ENCODE measurements at places on chromosomes 13 and 19.
A peak's percentile ranks its signal among the peaks of the same experiment; 100 is the strongest.

- no peak for DNase-seq
Observed at GRCh38 chr19:54302257-54302656, 10.7 kb downstream of the LILRA5 start.

DNA sequence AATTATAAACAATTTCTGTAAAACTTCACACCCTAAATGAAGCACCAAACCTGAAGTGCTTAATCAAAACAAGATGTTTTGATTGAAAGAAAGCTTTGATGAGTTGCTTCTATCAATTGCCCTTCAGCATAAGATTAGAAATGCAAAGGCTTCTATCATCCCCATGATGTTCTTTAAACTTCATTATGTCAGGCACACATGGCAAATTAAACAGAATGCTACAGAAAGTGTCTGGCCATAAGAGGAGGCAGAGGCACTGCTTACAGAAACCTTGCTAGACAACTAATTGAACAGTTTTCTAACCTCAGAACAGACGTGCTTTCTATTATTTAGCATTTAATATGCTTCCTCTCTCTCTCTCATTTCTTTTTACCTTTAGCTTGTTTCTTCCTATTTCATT lies 228.1 kb downstream of the DCLK1 start:
- no peak for DNase-seq

DNA sequence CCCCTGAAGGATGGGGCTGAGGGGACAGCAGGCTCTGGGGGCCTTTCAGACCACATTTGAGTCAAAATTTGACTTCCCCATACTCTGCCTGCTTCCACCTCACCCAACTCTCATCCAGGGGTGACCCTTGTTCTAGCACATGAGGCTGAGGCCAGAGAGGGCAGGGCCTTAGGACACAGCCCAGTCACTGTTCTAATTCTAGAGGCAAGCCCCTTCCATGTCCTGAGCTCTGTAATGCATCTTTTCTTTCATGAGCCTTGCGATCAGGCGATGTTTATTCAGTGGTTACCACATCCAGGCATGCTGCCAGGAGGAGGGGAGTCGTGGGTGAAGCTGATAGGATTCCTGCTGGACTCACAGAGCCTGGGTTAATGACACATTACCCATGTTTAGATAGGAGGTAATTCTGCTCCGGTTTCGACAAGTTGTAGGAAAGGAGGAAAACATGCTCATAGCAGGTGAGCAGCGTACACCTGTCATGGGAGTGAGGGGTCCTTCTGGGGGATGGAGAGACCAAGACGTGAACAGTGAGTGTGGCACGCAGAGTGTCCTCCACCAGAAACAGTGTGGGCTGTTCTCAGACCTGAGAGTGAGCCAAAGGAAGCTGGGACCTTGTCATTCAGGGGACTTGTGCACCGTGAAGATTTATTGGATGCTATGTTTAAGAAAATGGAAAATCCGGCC lies 9.3 kb downstream of the RPS9 start:
- peak; percentile 57 for DNase-seq

DNA sequence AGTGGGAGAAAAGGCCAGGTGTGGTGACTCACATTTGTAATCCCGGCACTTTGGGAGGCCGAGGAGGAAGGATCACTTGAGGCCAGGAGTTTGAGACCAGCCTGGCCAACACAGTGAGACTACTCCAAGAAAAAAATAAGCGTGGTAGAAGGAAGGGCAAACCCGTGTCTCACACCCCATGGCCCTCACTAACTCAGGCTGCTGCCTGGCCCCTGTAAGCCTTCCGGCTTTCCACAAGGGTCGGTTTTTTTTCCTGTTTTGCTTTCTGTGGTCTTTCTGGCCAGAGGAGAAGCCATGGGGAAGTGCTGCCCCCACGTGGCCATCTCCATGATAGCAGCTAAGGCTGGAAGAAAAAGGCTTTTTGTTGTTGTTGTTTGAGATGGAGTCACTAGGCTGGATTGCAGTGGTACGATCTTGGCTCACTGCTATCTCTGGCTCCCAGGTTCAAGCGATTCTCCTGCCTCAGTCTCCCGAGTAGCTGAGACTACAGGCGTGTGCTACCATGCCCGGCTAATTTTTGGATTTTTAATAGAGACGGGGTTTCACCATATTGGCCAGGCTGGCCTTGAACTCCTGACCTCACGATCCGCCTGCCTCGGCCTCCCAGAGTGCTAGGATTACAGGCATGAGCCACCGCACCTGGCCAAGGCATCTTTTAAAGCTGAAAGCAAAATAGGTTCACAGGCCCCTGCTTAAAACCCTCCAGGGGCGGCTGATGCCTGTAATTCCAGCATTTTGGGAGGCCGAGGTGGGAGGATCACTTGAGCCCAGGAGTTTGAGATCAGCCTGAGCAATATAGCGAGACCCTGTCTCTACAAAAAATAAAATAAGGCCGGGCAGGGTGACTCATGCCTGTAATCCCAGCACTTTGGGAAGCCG lies 7.5 kb upstream of the ARHGEF18 start:
- DNase-seq = peak; percentile 94

DNA sequence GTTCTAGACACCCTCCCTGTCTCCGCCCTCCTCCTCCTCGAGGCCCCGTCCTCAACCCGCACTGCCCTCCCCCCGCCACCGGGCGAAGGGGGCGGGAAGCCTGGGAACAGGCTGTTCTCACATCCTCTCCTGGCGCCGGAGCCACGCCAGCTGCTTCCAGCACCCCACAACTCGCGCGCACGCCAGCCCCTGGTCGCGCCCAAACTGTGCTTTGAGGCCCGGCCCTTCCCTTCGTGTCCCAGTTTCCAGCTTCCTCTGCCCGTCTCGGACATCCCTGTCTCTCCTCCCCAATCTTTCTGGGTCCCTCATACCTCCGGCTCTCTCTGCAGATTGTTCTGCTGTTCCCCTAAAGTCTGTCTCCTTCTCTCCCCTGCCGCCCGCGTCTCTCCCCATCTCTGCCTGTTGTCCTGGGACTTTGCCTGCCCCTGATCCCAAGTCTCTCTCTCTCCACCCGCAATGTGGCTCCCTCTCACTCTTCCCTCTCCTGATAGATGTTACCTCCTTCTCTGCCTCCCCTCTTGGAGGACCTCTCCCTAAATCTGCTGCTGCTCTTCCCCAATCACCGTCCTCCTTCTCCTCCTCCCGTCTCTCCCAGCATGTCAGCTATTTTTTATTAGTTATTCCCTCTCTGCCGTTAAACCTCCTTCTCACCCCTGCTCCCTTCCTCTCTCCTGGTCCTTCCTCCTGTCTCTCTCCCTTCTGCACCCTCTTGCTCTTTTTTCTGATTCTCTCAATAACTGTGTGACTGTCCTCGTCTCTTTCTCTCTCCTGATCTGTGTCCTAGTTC lies 14.2 kb downstream of the DPF1 start:
- no peak for DNase-seq

DNA sequence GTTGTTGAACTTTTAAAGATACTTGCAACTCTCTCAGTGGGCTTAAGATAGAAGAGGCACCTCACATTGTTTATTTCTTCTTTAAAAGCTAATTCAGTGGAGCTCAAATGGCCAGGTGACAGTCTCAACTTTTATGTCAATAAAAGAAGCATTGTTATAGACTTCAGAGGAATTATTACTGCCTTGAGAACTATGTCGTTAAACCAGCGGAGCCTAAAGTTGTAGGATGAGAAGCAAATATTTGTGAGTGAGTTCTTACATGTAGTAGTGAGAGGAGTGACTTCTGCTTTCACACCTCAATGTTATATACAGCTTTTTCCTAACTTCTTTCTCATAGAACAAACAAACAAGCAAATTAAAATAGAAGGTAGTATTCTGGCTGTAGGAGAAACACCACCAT lies 31.2 kb upstream of the DGKH start:
- no peak for DNase-seq

DNA sequence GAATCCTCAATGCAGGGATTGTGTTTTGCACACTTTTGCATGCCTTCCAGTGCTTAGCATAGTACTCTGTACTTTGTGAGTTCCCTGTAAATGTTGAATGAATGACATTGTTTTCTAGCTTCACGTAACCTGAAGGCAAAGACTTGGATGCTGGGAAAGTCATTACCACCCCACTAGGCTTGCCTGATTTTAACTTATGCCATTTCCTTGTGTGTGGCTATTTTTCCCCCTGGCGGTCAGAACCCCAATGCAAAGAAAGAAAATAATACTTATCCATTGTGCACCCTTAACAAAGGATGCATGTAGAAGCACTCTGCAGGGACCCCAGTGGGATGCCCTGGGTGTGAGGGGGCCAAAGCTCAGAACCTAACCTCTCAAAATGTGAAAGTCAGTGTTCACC lies 1.2 kb upstream of the ENOX1 start:
- no peak for DNase-seq

- no peak for DNase-seq
Observed at GRCh38 chr13:102318233-102318632, 83.6 kb downstream of the FGF14 start.

DNA sequence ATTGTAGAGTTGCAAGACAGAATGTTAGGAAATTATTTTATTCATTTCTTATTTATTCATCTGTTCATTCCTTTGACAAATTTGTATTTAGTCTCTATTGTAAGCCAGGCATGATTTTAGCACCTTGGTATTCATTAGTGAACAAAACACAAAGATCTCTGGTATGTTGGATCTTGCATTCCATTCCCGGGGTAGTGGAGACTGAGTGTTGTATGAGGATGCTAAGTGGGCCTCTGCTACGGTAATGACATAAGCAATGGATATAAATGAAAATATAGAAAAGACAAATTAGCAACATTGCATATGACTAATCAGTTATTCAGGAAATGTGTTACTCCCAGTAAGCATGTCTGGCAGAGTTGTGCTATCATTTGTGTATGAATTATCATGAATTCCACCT lies 449.3 kb downstream of the PCDH17 start:
- no peak for DNase-seq

DNA sequence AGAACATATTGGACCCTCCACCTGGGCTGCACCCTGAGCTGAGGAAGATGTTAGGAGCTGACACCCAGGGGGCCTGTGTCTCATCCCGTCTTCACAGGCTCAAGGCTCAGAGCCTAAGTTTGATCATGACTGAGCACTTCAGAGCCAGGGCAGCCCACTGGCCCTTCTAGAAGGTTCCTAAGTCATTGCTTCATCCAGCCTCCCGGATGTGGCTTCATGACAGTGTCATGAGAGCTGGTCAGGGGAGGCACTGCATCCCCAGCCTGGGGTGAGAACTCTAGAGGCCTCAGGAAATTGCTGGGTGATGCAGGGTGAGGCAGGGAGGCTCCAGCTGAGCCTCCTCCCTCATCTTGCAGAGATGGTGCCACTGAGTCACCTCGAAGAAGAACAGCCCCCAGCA lies 24.9 kb upstream of the PIK3R2 start:
- DNase-seq = no peak

GRCh38 chr13:111046590-111047141 lies 68.4 kb upstream of the ARHGEF7 start:
- no peak for DNase-seq

GRCh38 chr13:90808838-90809237 lies 538.6 kb upstream of the MIR17HG start:
- no peak for DNase-seq

- DNase-seq = no peak
Observed at GRCh38 chr13:29526741-29527140, 68.7 kb downstream of the SLC7A1 start.

- peak; percentile 42 for DNase-seq
Observed at GRCh38 chr13:44768775-44769581, 192.8 kb upstream of the TSC22D1 start.

- DNase-seq = no peak
Observed at GRCh38 chr19:58279925-58280316, 1.2 kb downstream of the ZNF8 start.

GRCh38 chr19:4534836-4535658 lies at the start of gene PLIN5:
TSS of gene PLIN5 (minus strand) at chr19:4535224. CDS start at chr19:4534074, 1,150 bp downstream.
- DNase-seq = peak; percentile 63

DNA sequence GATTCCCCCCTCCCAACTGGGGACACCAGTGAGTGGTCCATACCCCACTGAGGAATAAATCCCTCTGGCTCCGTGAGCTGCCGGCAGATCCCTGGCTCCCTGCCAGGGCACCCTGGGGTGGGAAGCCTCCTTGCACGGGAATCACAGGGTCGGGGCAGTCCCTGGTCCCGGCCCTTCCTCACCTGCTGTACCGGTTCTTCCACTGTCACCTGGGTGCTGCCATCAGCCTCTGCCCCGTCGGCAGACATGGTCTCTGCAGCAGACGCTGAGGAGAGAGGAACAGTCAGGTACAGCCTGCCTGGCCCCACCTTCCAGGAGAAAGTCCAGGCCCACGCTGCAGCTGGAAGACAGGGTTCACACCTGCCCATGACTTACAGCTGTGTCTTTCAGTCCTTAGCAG lies 6.3 kb downstream of the PLIN3 start:
- no peak for DNase-seq

GRCh38 chr13:48334534-48335127 lies 31.1 kb downstream of the RB1 start:
- no peak for DNase-seq

- DNase-seq = peak; percentile 78
Observed at GRCh38 chr19:2561895-2562294, 86.0 kb downstream of the GADD45B start.

DNA sequence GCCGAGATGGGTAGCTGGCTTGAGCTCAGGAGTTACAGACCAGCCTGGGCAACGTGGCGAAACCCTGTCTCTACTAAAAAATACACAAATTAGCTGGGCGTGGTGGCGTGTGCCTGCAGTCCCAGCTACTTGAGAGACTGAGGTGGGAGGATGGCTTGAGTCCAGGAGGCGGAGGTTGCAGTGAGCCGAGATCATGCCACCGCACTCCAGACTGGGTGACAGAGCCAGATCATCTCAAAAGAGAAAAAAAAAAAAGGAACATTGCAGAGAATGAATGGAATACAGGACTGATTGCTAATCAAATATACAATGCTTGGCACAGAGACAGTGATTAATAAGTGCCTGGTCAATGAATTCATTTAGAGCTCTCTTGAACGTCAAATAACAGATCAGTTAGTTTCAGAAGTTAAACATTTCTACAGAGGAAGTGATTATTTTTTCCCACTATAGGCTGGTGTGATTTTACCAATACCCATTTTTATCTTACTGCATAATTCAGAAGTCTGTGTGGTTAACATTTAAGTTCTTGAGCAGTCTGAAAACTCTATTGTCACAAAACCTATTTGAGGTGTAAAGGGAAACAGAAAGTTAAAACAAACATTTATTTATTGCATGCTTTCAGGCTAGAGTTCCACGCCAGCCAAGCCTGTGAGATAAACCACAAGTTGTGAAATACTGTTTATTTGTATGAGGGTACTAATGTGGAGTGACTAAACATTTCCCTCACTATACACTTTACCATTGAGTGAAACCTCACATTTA lies 7.7 kb upstream of the TBC1D4 start:
- DNase-seq = no peak

DNA sequence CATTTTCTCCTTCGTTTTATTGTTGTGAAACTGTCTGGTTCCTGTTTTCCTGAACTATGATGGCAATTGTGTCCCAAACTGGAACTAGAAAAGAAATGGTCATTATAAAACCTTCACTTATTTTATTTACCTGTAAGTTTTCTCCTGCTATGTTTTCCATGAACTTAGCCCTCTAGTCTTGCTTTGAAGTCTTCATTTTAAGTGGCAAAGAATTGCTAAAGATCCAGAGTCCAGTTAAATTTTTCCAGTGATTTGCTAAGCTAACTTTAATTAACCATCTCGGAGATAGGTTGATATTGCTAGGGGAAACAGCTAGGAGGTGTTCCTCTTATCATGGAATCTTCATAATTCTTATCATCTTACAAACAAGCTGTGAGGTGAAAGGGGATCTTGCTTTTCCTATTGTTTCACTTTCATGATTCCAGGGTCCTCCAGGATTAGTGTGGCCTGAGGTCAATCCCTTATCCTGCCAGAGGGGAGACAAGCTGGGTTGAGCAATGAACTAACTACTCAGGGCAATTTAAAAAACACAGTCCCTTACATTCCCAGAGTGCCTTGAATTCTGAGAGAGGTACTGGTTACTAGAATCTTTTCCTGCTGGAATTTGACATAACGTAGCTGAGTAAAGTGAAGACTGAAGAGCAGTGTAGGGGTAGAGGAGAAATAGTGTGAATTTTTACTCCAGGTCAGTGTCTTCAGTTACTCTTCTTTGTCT lies 112.5 kb downstream of the ESD start:
- no peak for DNase-seq
